NCI-H187 treated with DMSO at 0.1 percent for 48 hours (cell line): ENCODE measurements at places on chromosomes 12 and 14.
A peak's percentile ranks its signal among the peaks of the same experiment; 100 is the strongest.

DNA sequence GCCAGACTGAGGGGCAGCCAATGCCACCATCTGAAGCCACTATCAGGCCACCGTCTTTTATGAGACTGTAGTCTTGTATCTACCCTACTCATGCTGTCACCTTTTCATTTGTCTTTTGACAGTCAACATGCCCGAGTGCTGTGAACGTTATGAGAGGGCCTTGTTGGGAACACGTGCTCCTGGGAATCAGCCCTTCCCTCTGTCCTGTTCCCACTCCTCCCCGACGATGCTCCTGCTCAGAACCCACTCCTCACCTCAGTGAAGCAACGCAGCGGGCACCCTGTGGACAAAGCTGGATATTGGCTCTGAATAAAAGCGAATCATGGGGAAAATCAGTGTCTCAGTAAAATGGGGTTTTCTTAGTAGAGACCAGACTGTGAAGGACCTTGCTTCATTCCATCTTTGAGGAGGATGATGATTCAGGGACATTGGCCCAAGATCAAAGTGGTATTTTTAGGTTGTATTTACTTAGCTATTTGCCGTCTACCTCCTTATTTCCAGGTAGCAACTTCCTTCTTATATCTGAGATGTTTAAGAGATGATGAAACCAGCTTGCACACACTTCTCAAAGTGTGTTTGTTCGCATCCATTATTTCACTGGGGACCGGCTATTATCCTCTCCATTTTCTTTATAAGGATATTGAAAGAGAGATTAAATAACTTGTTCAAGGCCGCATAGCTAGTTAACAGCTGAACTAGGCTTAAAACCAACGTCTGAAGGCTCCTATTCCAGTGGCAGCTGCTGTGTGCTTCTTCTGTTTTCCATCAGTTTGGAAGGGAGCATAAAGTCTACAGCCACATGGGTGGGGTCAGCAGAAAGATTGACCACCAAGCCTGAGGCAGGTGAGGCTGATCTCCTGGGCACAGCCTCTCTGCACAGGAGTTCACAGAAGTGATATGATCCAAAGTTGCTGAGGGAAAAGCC lies 43.9 kb upstream of the CTDSP2 start:
- DNase-seq: no peak

- no peak for DNase-seq
Measured at GRCh38 chr12:118145113-118145797, 9.3 kb downstream of the PEBP1 start.

- DNase-seq: no peak
Measured at GRCh38 chr12:66999141-66999540, 270.0 kb upstream of the CAND1 start.

- no peak for DNase-seq
Measured at GRCh38 chr14:87264796-87265195, 728.2 kb downstream of the GALC start.

DNA sequence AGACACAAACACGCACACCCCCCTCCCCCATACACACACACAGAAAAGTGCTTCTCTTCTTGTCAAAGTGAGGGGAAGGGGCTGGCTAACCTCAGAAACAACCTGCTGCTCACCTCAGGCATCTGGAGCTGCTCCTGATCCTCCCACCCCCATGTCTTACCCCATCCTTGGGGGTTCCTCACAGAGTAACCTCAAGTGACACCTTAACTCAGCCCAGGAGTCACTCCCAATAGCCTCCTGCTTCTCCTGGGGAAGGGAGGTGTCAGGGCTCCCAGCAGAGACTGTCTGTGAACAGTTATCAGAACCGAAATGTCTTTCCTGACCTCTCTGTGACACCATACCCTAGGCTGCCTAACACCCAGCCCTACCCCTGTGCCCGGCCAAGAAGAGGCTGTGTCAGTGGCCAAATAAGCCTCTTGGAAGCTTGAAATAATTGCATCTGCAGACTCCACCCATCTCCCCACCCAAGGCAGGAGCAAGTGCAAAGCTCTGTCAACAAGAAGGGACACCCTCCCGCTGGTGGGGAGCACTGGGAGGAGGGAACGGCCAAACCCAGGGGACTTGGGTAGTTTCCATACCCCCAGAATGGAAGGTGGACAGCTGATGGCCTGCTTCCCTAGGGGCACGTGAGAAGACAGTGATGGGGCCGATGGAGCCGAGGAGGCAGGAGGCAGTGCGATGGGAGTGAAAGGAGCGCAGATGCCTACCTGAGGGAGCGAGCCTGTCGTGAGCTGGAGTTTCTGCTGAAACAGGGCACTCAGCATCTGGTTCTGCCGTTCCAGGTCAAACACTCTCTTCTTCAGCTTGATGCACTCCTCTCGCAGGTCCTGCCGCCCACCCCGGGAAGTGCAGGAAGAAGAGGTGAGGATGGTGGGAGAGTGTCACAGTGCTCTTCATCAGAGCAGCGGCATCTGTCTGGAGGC lies 26.8 kb downstream of the NCKAP5L start:
- DNase-seq: no peak

DNA sequence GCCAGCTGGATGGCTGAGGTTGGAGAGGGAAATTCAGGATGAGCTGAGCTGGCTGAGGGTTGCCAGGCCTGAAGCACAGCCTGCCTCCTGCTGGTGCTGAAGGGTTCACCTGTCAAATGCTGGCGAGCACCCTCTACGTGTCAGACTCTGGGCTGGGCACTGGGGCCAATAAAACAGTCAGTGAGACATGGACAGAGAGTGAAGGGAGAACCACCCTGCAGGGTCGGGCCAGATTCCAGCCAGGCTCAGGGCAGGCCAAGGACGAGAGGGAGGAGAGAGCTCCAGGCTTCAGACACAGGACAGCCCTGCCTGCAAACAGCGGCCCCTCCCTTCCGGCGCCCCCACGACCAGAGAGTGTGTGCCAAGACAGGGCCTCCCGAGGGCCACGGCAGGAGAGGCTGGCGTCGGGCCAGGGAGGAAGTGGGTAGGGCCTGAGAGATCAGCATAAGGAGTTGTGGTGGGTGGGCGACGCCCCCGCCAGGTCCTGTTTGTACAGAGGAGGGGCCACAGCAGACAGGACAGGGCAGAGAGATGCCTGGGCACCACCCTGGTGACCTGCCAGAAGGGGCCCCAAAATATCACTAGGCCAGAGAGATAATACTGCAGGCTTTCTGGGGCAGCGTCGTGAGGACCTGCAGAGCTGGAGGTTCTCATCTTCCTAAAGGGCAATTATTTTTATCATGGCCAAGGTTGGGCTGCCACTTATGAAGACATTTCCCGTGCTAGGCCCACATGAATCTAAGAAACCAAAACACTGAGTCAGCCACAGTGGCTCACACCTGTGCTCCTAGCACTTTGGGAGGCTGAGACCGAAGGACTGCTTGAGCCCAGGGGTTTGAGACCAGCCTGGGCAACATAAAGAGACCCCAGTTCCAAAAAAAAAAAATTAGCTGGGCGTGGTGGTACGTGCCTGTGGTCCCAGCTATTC lies 73.1 kb upstream of the GPR68 start:
- DNase-seq: no peak

GRCh38 chr12:132218527-132218875 lies 74.2 kb downstream of the NOC4L start:
- DNase-seq: no peak

DNA sequence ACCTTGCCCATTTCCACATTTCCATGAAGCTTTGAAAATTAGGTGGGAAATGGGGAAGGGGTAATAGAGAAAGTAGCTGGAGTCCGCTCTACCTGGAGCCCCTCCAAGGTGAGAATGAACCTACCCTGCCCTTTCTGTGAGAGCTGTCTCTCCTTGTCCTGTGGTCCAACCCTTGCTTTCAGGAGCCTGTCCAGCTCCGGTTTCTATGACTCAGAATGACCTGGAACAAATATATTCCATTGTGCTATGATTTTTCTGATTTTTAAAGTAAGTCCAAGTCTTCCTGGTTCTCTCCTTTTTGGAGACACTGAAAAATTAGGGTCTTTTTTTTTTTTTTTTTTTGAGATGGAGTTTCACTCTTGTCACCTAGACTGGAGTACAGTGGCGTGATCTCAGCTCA lies 89.1 kb upstream of the VASH1 start:
- no peak for DNase-seq

GRCh38 chr14:100779691-100780080 lies 46.2 kb upstream of the MEG3 start:
- DNase-seq: no peak

- peak; percentile 53 for DNase-seq
Measured at GRCh38 chr12:54207539-54208294, 18.9 kb upstream of the SMUG1 start.

- no peak for DNase-seq
Measured at GRCh38 chr12:46535907-46536306, 163.3 kb upstream of the SLC38A2 start.

GRCh38 chr12:57319678-57320469 lies 68.9 kb upstream of the STAC3 start:
- DNase-seq: no peak

- DNase-seq: no peak
Measured at GRCh38 chr14:98962118-98962517, 309.9 kb downstream of the BCL11B start.

GRCh38 chr12:96445691-96446583 lies 43.4 kb upstream of the CFAP54 start:
- DNase-seq: no peak

GRCh38 chr14:92026548-92027190 lies 13.2 kb downstream of the TRIP11 start:
- no peak for DNase-seq

DNA sequence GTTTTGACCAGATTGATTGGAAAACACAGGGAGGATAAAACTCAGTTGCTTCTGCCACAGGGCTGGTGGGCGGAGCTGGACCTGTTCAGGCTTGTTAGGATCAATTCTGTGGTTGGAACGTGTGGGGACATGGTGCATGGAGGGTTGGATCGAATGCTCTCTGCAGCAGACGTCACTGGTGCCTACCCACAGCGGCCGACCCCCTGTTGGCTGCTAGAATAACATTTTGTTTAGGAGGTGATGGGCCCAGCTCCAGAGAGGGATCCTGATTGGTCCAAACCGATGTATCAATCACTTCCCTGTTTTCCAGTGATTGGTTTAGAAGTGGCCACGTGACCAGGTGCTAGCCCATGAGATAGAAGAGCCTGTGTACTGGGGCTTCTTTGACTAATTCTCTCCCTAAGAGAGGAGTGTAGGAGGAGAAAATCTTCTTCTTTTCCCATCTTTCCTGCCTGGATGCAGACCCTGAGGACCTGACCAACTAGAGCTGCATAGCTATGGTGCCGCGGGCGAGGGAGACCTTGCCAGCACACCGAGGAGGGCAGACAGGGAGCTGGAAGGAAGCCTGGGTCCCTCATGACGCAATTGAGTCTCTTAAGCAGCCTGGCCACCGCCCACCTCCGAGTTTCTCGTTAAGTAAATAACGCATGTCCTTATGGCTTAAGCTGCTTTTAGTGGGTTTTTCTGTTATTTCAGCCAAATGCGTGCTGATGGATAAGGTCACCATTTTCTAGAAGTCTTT lies 163.5 kb downstream of the AACS start:
- DNase-seq: no peak

DNA sequence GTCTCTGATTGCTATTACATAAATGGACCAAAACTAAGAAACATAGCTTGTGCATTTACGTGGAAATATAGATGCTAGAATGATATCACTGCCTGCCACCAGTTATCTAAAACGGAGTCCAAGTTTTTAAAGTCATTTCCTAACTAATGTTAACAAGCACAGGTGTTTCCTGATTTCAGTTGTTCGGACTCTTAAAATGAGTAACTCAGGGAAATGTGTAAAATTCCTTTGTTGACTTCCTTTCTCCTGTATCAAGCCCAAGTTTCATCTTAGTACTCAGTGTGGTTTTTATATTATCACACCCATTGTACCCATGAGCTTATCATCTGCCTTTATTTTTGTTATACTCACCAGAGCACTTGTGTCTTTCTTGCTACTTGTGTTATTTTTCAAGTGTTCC lies 13.2 kb upstream of the PRKCH start:
- DNase-seq: no peak

GRCh38 chr14:96951511-96951910 lies 154.3 kb downstream of the VRK1 start:
- DNase-seq: no peak

- DNase-seq: no peak
Measured at GRCh38 chr12:2416158-2416557, 363.4 kb downstream of the CACNA1C start.

GRCh38 chr14:34629344-34629656 lies 648 bp downstream of the SNX6 start:
- no peak for DNase-seq

DNA sequence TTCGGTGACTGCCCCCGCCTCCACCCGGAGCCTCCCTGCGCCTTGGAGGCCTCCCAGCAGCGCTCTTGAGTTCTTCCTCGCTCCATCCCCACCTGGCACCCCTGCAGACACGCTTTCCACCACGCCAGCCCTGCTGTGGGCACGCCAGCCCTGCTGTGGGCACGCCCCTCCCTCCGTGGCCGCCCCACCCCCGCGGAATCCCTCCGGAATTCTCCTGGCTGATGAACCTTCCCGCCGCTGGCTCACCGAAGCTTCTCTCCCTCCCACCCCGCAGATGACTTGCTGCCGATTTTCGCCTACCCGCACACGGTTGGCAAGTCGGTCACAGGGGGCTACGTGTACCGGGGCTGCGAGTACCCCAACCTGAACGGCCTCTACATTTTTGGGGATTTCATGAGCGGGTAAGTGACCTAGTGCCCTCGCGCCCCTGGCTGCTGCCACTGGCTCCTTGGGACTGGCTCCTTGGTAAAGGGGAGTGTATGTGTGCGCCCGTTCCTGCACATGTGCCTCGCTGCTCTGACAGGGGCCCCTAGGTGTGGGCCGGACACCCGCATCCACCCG lies 15.2 kb downstream of the HHIPL1 start:
- no peak for DNase-seq

DNA sequence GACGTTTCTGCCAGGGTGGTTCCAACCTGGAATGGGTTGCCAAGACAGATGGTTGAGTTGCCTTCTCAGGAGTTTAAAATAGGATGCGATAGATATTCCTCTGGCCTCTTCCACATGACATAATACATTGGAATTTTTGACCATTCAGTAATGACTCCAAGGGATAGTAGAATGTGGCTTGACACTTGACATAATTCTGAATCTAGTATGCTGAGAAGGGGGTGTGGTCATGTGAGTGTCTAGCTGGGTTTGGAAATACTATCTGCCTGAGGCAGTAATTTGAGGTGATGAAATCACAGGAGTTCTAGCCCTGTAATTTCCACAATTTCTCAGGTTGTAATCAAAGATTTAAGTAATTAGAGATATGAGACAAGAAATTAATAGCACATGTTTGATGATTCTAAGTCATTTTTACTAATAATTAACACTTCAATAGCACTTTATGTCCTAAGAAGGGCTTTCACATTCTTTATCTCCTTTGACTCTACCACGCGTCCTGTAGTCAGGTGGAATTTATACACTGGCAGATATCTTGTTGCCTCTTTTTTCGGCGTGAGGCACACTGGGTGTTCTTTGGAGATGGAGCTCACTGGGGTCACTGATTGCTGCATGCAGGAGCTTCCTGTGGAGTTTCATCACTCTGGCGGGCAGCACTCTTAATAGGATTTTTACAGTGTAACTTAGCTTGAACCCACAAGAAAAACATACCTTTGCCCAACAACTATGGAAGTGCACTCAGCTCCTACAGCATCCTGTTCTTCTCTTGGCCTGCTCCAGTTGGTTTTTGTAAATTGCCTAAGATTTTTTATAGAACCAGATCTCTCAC lies 3.2 kb upstream of the AMIGO2 start:
- no peak for DNase-seq
